ENCODE measurements at places on chromosomes 4 and X.

DNA sequence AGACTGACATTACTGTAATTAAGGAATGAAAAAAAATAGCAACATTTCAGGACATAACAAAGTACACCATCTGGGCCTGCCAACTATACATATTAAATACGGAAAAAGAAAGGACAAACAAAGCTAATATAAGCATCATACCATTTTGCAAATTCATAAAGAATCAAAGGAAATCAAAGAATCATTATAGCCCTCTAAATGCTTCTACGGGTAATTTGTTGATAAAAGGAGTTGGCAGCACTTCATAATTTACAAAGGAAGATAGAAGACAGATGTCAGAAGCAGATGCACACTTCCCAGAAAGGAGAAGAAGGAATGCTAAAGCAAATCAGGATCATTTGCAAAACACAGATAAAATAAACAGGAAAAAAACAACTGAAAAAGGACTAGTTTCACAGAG is 1757.3 kb downstream of the PCDH7 start:
- DNase-seq, result no peak

GRCh38 chr4:6938647-6939271 is 29.1 kb downstream of the TBC1D14 start:
- no peak for DNase-seq

- DNase-seq, result no peak
Observed at GRCh38 chr4:139808808-139809756, 143.5 kb downstream of the MGST2 start.

DNA sequence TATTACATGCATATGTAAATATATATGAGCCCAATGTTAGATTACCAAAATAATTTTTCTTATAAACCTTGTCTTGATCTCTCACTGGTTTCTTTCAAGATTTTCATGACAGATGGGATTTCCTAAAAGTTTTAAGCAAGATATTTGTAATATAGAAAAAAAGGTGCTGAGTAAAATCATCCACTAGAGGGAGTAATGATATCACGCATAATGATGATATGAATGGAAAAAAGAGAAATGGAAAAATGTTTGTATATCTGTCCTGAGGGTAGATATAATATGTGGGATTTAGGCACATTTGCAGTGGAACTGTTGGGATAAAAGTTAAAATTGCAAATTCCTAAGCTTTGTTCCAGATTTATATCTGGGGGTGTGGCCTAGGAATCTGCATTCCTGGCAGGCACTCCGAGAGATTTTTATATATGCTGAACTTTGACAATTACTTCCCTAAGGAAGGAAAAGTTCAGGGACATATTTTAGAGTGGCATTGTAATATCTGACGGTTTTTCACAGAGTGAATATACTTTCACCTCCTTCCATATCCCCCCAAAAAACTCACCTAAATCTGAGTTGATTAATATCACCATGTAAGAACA is 60.5 kb downstream of the TMA16 start:
- no peak for DNase-seq

DNA sequence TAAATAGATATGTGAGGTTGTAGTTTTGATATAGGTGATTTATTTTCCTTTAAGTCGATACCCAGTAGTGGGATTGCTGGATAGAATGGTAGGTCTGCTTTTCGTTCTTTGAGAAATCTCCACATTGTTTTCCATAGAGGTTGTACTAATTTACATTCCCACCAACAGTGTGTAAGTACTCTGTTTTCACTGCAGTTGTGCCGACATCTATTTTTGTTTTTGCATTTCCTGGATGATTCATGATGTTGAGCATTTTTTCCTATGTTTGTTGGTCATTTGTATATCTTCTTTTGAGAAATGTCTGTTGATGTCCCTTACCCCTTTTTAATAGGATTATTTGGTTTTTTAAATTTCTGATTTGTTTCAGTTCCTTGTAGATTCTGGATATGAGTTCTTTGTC is 120.7 kb downstream of the NAA11 start:
- DNase-seq, result no peak

DNA sequence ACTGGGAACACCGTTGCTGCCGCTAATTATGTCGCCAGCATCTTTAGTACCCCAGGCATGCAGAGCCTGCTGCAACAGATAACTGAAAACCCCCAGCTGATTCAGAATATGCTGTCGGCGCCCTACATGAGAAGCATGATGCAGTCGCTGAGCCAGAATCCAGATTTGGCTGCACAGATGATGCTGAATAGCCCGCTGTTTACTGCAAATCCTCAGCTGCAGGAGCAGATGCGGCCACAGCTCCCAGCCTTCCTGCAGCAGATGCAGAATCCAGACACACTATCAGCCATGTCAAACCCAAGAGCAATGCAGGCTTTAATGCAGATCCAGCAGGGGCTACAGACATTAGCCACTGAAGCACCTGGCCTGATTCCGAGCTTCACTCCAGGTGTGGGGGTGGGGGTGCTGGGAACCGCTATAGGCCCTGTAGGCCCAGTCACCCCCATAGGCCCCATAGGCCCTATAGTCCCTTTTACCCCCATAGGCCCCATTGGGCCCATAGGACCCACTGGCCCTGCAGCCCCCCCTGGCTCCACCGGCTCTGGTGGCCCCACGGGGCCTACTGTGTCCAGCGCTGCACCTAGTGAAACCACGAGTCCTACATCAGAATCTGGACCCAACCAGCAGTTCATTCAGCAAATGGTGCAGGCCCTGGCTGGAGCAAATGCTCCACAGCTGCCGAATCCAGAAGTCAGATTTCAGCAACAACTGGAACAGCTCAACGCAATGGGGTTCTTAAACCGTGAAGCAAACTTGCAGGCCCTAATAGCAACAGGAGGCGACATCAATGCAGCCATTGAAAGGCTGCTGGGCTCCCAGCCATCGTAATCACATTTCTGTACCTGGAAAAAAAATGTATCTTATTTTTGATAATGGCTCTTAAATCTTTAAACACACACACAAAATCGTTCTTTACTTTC is 1.8 kb downstream of the UBQLN2 start:
- no peak for DNase-seq

DNA sequence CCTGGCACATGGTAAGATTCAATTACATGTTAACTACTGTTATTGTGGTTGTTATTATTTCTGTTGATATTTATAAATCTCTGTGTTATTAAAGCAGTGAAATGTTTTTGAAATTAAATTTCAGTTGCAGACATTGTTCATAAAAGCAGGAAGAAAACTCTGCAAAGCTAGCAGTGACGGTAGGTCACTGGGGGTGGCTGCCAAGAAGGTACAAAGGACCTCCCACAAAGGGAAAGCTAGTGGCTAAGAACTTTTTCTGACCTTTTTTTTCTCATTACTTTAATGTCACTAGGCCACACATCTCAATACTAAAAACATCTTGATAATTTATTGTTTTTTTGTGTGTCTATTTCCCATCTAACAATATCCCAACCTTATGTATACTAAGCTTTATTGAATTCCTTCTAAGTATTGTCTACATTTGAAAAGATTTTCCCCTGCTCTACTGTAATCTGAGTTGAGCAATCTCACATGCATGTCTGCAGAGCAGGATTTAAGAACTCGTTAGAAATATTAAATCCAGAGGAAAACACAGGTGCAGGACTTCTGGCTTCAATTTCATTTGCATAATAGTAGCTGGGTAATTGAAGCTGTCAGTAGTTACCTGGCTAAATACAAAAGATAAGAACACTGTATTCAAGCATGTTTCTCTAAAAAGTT is 197.3 kb downstream of the CFAP299 start:
- DNase-seq, result no peak

DNA sequence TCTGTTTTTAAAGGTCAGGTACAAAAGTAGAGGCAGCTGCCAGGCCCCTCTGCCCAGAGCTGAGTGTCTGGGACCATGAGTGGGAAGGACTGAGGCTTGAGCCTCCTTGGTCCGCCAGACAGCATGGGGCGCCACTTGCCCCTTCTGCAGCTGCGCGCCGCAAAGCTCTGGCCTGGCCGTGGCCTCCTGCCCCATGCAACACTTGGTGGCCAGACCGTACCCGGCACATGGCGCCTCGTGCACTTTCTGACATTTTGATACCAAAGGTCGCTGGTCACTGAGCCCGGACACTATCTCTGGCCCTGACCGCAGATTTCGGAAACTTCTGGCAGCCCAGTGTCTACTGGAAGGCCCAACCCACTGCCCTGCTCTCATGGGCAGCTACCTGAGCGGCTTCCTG is 18.6 kb downstream of the CLTRN start:
- DNase-seq, result no peak

GRCh38 chrX:134186362-134187121 is 50.4 kb upstream of the CCDC160 start:
- peak; percentile 16 for DNase-seq

DNA sequence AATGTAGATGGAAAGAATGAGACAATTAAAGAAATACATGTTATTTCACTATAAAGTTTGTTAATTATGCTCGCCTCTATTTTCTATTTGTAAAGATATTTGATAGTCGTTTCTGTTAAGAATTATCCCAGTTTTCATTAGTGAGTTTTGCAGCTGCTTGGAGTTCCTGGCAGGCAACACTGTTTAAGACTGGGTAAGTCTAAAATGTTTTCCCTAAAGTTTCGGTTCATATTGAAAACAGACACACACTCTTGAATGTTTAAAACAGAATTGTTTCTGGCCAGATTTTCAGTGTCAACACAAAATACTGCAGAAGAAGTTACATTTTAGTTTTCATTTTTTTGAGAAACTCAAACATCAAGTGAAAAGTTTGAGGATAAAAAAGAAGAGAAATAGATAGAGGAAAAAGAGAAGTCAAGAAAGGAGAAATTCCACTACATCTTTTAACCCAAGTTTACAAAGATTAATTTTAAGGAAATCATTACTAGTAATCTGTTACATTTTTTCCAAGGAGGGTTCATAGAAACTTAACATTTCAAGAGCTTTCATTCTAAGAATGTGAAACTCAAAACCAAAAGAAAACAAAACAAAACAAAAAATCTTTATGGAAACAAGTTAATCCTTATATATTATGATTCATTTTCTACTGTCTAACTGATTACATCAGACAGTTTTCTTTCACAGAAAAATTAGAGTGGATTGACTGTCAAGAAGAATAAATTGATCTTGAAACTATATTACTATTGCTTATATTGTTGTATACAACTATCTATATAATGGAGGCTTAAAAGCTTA is 305.5 kb downstream of the FAT4 start:
- DNase-seq, result no peak

DNA sequence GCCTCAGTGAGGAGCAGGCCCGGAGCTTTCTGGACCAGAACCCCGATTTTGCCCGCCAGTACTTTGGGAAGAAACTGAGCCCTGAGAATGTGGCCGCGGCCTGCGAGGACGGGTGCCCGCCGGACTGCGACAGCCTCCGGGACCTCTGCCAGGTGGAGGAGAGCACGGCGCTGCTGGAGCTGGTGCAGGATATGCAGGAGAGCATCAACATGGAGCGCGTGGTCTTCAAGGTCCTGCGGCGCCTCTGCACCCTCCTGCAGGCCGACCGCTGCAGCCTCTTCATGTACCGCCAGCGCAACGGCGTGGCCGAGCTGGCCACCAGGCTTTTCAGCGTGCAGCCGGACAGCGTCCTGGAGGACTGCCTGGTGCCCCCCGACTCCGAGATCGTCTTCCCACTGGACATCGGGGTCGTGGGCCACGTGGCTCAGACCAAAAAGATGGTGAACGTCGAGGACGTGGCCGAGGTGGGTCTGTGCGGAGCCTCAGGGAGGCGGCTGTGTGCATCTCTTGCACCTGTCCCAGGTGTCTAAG is 323 bp downstream of the PDE6B start:
- no peak for DNase-seq

GRCh38 chr4:153450544-153450917 is 15.6 kb upstream of the TMEM131L start:
- DNase-seq, result no peak

DNA sequence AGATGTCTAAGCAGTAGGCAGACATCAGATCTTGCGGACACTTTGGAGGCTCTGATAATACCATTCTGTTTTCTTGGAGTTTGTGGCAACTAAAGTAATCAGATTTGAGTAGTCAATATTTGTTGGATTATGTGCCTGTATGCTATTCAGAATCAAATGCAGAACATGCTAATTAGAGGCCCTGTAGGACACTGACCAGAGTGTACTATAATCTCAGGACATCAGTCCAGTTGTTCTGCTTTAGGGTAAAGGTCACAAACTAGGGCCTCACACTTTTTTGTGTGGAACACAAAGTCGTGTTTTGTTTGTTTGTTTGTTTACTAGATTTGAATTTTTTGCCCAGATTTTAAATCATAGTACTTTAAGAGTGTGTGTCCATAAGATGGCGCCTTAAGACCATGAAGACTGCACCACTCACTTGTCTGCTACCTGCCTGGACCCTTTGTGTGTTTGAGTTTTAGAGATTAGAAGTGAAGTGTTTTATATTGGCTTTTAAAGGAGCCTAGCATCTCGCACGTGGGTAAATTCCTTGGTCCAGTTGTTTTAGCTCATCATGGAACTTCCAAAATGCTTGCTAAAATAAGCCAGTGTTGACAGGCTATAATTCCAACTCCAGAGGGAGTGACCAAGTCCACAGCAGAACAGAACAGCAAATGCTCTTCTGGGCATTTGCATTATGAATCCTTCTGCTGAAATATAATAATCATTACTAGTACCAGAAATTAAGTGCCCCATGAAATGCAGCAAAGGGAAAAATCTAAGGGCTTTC is 34.7 kb downstream of the IL13RA1 start:
- DNase-seq, result no peak

GRCh38 chrX:71666240-71667223 is 814 bp upstream of the LOC101059915 start:
- no peak for DNase-seq

- DNase-seq, result no peak
Observed at GRCh38 chr4:141458501-141458900, 177.9 kb upstream of the IL15 start.

- no peak for DNase-seq
Observed at GRCh38 chr4:153832720-153833287, 43.9 kb upstream of the SFRP2 start.

- no peak for DNase-seq
Observed at GRCh38 chr4:150962245-150962644, 52.8 kb downstream of the LRBA start.

- no peak for DNase-seq
Observed at GRCh38 chr4:141132709-141133145, 542 bp downstream of the RNF150 start.

GRCh38 chr4:91198951-91199350 is 1071.8 kb downstream of the CCSER1 start:
- no peak for DNase-seq

DNA sequence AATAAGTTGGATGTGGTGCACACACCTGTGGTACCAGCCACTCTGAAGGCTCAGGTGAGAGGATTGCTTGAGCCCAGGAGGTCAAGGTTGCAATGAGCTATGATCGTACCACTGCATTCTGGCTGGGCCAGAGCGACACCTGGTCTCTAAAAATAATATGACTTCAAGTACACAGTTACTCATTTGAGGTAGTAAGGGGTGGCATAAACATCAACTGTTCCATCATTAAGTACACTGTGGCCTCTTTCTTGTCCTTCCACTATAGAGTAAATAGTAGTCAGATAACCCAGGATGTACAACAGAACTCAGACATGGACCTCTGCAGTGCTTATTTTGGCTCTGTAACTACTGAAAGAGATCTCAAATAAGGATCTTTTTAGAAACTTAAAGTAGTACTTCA is 10.6 kb downstream of the FAM9B start:
- no peak for DNase-seq

- no peak for DNase-seq
Observed at GRCh38 chrX:118225711-118226428, 109.3 kb upstream of the KLHL13 start.

- DNase-seq, result no peak
Observed at GRCh38 chr4:88138561-88138960, 19.9 kb downstream of the ABCG2 start.

- no peak for DNase-seq
Observed at GRCh38 chr4:159269116-159269515, 166.2 kb downstream of the RAPGEF2 start.

Data from stimulated activated CD4-positive, alpha-beta T cell treated with anti-CD3 and anti-CD28 coated beads, Interleukin-12 subunit alpha, Interleukin-12 subunit beta, amount 100 ng/mL, for 24 hours (primary cell).